ENCODE measurements at places on chromosomes 4 and X.

DNA sequence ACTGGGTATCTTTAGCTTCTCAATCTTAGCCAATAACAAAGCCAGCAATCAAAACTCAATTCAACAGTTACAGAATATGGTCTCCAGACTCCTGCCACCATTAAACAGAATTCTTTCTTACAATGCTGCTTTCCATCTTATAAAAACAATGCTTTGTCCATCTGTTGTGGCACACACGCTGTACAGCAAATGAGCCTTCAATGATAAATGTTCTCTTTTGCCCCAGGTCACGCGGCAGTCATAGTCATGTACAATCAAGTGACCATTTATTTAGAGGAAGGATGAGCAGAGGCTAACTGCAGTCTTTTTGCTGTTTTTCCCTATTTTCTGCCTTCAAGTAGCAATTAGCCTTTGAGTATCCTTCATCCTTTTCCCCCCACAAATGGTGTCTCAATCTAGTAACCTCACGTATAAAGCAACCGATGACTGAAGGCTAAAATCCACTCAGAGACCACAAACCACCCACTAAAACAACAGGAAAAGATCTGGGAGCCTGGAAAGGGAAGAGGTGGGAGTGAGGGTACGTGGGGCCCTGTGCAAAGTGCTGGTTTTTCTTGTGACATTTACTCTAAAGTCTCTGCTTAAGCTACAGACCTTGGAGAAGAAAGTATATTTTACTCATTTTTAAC is 24.4 kb downstream of the TRIM2 start:
- DNase-seq: no peak

- no peak for DNase-seq
Measured at GRCh38 chr4:125262079-125262478, 52.7 kb upstream of the FAT4 start.

- no peak for DNase-seq
Measured at GRCh38 chrX:100316987-100317386, 93.1 kb downstream of the PCDH19 start.

DNA sequence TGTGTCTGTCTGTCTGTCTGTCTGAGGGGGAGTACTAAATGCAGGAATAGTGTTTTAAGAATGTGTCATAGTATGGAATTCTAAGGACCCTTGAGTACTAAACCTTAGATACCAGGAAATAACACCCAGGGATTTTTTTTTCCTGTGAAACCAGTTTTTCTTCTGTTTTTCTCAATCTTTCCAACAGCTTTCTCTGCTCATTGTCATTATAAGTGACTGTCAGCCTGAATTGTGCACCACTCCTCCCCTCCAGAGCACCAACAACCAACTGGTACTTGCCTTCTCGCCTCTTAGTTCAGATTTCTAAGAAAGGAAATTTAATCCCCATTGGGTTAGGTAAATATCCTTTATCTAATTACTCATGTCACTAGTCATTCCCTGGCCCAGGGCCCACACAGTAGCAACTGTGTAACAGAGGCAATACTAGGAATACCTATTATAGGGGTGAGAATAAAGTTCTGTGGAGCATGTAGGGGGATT is 320.6 kb downstream of the ADGRL3 start:
- DNase-seq: peak; percentile 58

GRCh38 chrX:149916745-149917392 is 12.5 kb upstream of the HSFX4 start:
- no peak for DNase-seq

DNA sequence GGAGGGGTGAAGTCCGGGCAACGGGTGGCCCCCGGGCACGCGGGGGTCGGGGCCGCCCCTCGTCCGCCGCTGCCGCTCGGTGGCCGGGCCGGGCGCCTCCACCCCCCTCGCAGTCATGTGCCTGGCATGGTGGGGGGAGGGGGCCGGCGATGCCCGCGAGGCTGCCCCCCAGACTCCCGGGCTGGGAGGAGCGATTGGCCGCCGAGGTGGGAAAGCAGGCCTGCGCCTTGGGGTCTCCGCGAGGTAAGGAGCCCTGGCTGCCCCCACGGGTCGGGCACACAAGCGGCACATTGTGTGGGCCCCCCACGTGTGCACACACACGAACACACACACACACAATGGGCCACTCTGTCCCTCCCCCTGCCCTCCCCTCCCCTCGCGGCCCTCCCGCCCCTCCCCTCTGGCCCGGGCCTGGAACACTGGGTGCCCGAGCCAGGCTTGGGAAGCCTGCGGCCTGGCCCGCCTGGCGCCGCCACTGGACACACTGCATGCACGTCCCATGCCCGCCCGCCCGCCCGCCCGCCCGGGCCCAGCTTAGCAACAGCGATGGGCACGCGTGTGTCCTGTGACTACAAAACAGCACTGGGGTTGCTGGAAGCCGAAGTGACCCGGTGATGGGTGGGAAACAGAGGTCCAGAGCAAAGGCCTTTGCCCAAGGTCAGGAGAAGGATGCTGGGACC is 1.3 kb downstream of the SLC6A8 start:
- no peak for DNase-seq

- DNase-seq: no peak
Measured at GRCh38 chr4:4914965-4915845, 55.7 kb downstream of the MSX1 start.

GRCh38 chrX:77422891-77423648 is 24.1 kb upstream of the FGF16 start:
- no peak for DNase-seq

- DNase-seq: peak; percentile 17
Measured at GRCh38 chr4:85102606-85103005, 136.1 kb upstream of the WDFY3 start.

DNA sequence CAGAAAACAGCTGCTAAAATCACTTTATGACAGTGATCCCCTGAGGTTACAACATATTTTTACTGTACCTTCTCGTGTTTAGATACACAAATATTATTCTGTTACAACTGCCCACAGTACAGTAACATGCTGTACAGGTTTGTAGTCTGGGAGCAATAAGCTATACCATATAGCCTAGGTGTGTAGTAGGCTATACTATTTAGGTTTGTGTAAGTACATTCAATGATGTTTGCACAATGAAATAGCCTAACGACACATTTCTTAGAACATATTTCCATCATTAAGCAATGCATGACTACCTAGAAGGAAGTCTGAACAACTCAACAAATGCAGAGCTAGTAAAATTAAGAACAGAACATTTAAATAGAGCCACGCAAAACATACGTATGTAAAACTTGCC is 112.7 kb downstream of the ZAR1 start:
- no peak for DNase-seq

- peak; percentile 13 for DNase-seq
Measured at GRCh38 chr4:111883557-111883999, 261.7 kb upstream of the FAM241A start.

DNA sequence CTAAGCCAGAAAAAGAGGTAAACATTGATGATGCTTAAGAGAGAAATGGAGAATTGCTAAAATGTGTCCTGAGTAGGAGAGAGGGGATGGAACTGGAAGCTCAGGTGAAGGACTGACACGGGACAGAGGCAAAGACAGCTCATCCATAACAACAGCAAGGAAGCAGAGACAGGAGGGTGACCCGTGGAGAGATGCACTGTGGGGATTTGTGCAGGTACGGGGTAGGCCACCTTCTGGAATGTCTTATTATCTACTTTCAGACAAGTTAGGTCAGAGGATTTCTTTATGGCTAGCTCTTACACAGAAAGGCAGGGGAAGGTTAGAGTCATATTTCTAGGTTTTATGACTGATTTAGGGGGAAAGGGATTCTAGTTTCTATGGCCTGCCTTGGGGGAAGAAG is 31.7 kb downstream of the RXFP1 start:
- DNase-seq: no peak

DNA sequence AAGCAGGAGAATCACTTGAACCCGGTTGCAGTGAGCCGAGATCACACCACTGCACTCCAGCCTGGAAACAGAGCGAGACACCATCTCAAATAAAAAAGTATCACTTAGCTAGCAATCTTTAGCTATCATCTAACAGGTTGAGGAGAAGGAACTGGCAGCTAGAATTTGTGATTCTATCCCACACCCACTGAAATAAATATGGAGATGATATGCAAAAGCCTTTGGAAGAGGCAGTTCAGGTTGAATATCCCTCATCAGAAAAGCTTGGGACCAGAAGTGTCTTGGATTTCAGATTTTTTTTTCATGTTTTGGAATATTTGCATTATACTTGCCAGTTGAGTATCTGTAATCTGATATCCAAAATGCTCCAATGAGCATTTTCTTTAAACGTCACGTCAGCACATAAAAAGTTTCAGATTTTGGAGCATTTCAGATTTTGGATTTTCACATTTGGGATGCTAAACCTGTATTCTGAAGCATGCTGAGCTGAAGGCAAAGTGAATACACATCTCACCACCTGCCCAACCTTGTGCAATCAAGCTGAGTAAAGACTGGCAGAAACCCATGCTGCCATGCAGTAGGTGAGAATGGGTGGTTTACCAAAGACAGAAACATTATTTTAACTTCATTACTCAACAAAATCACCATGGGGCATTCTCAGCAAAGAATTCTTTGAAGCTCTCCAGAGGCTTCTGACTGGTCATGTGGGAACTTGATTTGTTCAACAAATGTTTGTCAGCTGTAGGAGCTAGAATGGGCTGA is 159.3 kb downstream of the SH3KBP1 start:
- no peak for DNase-seq

GRCh38 chr4:183241721-183242151 is 78.3 kb downstream of the CLDN22 start:
- DNase-seq: no peak

- DNase-seq: no peak
Measured at GRCh38 chrX:96430756-96431455, 253.7 kb upstream of the DIAPH2 start.

- peak; percentile 71 for DNase-seq
Measured at GRCh38 chr4:182555997-182556418, 312.8 kb downstream of the TENM3 start.

DNA sequence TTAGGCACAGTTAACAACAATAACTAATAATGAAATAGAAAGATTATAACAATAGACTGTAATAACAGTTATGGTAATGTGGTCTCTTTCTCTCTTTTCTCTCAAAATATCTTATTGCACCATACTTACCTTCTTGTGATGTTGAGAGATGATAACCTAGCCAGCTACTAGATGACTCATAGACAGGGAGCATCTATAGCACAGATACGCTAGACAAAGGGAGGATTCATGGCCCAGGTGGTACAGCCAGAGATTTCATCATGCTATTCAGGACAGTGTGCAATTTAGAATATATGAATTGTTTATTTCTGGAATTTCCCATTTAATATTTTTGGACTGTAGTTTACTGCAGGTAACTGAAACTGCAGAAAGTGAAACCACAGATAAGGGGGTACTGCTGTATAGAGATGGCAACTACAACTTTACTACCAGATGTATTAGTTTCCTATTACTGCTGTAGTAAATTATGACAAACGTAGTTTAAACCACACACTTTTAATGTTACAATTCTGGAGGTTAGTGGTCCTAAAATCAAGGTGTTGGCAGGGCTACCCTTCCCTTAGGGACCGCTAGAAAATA is 41.8 kb upstream of the MAGED1 start:
- no peak for DNase-seq

GRCh38 chr4:84931961-84932360 is 34.5 kb downstream of the WDFY3 start:
- no peak for DNase-seq

DNA sequence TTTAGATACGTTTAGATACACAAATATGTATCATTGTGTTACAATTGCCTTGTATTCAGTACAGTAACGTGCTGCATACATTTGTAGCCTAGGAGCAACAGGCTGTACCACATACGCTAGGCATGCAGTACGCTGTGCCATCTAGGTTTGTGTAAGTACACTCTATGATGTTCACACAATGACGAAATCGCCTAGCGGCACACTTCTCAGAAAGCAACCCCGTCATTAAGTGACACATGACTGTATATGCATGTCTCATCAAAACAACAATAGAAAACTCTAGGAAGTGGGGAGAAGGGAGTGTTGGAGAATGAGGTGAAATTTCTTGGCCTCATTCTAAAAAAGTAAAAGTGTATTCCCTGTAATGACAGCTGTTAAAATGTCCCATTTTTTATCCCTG is 32.7 kb downstream of the CCDC149 start:
- no peak for DNase-seq

GRCh38 chr4:169383724-169384123 is 113.0 kb upstream of the SH3RF1 start:
- peak; percentile 87 for DNase-seq

GRCh38 chr4:85776579-85776978 is 301.6 kb downstream of the ARHGAP24 start:
- DNase-seq: peak; percentile 43

- DNase-seq: no peak
Measured at GRCh38 chr4:64359489-64359888, 49.8 kb downstream of the TECRL start.

GRCh38 chr4:110005461-110006056 is 92.9 kb downstream of the EGF start:
- peak; percentile 78 for DNase-seq

- peak; percentile 37 for DNase-seq
Measured at GRCh38 chr4:100736641-100737451, 219.0 kb upstream of the EMCN start.

DNA sequence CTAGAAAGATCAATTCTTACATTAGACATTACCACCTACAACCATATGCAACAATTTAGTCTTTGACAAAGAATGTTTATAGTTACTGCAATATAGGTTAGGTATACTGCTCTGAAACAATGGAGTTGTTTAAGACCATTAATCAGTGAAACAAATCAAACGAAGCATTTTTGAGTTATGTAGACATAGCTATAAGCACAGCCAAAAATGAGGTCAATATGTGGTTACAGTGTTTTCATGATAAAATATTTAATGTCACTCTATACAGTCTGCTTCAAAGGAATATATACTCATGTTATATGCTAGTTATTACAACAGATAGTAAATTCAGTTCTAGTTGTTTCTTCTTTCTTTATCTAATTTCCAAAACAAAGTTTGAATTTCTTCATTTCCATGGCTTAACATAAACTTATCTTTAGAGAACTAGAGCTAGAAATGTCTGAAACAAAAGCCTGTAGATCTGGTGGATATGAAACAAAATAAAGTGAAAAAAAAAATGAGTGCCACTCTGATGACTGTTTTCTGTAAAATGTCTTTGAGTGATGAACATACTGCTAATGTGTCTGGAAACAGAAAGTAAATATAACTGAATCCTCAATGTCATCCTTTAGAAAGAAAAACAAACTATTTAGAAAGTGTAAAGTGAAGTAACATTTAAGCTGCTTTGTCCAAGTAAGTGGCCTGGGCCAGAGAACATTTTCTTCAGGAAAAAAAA is 809.0 kb downstream of the FAT4 start:
- DNase-seq: peak; percentile 32

DNA sequence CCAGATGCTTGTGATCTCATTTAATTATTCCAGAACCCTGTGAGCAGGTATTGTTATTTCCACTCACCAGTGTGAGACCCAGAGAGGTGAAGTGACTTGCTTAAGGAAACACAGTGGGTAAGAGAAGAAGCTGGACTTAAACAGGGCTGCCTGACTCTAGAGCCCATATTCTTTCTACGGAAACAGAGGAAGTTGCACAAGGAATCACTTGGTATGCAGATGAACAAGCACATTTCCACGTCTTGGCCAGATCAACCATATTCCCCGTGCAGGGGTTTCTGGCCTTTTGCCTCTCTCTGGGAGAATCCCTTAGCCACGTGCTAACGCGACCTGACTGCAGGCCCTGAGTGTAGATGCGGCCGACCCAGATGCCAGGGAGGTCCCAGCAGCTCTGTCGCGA is 195.5 kb upstream of the ATP6AP2 start:
- DNase-seq: no peak

GRCh38 chrX:130467936-130468335 is 66.1 kb downstream of the RBMX2 start:
- no peak for DNase-seq

GRCh38 chrX:9878146-9878820 is 88.9 kb upstream of the CLDN34 start:
- DNase-seq: no peak

- DNase-seq: peak; percentile 72
Measured at GRCh38 chr4:119570401-119570800, 58.2 kb downstream of the PDE5A start.

- no peak for DNase-seq
Measured at GRCh38 chr4:113851816-113852215, 90.3 kb upstream of the CAMK2D start.

Data from mesenchymal stem cell (in vitro differentiated cells and primary cell).